T-helper 2 cell (primary cell): ENCODE measurements at places on chromosomes 13 and 19.

DNA sequence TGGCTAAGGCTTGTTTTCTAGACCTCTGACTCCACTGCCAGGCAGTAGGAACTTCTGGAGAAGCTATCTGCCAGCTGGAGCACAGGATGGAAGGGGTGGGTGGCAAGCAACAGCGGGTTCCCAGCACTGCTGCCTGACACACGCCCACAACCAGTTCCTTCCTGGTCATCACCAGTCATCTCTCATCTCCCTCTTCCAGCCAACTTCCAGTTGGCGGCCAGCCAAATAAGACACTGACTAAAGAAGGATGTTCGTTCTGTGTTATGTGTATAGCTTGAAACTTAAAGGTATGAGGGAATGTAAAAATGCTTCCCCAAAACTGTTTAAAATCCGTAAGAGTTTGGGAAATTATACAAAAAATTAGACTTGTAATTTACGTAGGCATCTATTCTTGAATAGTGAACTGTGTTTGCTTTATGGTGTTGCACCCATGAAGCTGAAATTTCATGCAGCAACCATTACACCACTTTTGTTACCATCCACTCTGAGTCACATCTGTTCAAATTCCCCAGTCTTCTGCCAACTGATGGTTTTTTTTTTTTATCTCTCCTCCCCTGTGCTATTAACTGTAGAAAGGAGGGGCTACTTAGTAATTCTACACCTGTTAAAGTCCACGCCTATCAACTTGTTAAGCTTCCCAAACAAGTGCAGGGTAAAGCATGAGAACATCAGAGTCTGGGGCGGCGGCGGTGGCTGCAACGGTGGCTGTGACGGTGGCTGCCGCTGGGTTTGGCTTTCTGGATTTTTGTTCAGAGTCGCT, 86.2 kb upstream of the FRY start:
- DNase-seq, result no peak

DNA sequence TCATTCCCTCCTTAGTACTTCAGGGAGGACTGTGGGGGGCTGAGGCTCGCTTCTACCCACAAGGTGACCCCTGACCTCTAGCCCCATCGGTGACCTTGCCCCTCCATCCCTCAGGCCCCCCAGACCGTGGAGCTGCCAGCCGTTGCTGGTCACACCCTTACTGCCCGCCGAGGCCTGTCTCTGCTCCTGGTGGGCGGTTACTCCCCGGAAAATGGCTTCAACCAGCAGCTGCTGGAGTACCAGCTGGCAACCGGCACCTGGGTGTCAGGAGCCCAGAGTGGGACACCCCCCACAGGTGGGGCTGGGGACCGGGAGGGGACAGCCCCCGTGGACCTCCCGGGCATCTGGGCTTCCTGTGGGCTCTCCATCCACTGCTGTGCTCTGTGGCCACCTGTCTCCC, 31.9 kb downstream of the MEGF8 start:
- DNase-seq, result no peak

DNA sequence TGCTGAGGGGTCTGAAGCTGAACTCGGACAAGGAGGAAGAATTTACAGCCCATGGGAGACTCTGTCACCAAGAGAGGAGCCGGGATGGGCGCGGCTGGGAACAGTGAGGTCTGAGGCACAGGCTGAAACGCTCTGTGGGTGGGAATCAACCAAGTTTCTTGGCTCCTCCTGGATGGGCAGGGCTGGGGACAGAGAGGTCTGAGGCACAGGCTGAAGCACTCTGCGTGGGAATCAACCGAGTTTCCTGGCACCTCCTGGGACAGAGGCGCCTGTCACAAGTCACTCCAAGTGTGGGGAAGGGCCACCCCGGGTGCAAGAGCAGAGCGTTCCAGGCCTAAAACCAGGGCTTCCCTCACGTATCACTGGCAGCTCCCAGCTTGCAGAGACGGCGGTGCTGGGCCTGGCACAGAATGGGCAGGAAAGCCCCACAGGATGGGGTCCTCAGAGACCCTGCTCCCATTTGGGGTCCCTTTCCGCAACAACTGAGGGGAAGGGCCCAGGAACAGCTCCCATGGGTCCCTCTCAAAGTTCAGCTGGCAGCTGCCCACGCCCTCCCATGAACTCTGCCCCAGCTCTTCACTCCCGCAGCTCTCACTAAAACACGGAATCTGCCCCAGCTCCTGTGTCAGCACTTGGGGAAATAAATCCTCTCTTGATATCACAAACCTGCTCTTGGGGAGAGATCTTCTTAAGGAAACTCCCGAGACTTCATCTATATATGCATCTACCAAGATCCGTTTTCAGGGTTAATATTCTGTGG, 18.5 kb downstream of the AP3D1 start:
- DNase-seq, result no peak

GRCh38 chr19:48953141-48953540, 1.5 kb upstream of the BAX start:
- DNase-seq, result no peak

DNA sequence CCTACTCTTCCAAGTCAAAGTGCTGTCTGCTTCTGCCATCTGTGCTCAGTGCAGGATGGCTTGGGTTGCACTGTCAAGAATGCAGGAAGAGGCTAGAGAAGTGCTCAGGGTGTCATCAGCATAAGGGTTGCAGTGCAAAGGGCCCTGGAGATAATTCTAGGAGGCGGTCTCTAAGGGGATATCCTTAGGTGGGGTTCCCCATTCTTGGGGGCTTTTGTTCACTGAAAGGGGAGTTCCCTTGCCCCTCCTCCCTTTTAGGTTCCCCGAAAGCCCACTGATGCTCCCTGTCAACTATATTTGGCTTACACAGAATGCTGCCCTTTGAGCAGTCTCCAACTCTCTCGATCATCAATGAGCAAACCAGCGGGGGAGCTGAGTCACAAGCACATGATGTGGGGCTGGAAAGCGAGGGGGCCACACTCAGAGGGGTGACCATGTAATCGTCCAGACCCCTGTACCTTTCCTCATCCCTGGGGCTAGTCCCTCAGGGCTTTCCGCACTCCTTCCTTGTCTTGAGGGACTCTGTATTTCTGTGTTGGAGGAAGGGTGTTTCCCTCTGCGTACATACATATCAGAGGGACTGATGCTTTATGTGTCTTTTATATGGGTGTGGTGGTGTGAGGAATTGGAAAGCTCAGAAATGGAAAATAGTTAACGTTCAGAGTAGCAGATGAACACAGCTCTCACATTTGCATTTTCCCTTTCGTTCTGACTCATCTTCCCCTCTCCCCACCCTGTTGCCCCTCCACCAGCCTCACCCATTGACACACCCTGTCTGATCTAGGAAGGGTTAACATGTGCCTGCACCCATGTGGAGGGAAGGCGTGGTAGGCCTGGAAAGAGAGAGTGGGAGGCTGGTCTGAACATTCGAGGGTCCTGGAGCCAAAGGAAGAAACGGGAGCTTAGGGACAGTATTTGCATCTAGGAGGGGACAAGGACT, 6.7 kb downstream of the ZBTB32 start:
- DNase-seq, result no peak

DNA sequence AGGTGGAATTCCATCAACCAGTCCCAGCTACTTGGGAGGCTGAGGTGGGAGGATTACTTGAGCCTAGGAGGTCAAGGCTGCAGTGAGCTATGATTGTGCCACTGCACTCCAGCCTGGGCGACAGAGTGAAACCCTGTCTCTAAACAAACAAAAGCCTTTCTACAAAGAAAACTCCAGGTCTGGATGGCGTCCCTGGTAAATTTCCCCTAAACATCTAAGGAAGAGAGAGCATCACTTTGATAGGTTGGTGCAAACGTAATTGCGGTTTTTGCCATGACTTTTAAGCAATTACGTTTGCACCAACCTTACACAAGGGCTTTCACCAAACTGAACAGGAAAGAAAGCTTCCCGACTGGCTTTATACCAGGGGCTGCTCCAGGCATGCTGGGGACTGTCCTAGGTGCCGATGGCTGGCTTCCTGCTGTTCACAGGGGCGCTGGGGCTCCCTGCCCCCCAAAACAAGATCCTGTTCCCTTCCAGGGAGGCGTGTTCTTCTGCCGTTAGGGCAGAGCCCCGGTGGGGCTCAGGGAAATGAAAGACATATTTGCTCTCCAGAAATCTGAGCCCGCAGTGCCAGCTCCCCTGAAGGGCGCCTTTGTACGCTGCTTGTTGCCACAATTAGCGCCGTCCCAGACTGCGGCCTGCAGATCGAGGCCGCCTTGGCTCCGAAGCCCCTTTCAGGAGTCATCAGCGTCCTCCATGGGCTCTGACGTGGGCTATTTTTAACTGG, 38.7 kb upstream of the KLF2 start:
- DNase-seq, result no peak

DNA sequence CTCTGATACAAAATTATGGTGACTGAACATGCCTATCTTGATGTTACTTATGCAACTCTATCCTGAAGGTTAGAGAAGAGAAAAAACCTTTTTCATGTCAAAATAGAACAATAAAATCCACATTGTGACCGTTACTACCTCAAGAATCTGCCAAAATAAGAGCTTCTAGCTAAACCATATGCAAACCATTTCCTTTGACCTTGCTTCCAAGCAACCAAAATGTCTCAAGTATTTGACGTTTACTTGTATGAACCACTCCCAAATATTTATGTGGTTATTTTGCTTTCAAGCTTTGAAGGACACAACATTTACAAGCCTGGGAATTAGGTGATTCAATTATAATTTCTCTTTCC, 13.9 kb downstream of the FOXO1 start:
- peak; percentile 27 for DNase-seq

DNA sequence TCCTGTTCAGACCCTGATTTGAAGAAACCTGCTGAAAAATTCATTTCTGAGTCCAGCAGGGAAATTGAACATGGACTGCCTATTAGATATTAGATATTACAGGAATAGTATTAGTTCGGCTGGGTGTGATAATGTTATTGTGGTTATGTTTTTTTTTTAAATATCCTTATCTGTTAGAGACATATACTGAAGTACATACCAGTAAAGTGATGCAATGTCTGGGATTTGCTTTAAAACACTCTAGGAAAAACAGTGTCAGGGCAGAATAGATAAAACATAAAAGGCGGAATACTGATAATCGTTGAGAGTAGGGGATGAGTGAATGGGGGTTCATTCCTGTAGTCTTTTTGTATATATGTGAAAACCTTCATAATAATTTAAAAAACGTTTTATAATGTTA, 28.7 kb upstream of the AMER2 start:
- no peak for DNase-seq

GRCh38 chr13:64397701-64398100, 2832.4 kb downstream of the PCDH9 start:
- DNase-seq, result no peak

DNA sequence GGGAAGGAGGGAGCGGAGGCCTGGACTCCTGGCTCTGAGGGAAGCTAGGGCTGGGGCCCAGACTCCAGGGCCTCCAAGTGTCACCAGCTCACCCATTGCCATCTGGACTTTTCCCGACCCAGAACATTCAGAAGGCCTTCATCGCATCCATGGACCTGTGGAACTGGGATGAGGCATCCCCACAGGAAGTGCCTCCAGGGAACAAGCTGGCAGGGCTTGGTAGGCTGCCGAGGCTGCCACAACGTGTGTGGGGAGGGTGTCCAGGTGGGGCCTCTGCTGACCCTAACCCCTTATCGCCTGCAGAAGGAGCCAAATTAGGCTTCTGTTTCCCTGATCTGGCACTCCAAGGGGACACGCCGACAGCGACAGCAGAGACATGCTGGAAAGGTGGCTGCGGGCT, 767 bp downstream of the ETV2 start:
- DNase-seq, result no peak

- DNase-seq, result no peak
Observed at GRCh38 chr19:13576726-13577125, 70.4 kb upstream of the CACNA1A start.

DNA sequence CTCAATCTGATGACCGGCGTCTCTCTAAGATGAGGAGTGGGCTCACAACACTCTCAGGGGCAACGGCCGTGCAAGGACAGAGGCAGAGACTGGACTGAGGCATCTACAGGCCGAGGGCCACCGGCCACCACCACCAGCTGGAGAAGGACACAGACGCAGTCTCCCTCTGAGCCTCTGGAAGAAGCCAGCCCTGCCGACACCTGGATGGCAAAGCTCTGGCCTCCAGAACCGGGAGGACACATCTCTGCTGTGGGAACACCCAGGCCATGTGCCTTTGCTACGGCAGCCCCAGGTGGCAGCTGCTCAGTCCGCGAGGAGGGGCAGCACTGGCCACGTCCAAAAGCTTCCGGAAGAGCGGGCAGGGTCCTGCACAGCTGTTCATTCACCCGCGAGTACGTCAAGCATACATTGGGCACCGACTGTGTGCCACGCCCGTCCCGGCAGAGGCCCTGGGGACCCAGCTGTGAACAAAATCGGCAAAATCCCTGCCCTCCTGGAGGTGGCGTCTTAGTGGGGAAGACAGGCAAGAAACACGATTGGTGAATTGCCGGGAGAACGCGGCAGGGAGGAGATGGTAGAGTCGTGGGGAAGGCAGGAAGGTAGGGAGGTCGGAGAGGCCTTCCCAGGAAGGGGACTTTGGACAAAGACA, 17.1 kb downstream of the C2CD4C start:
- no peak for DNase-seq
